Common myeloid progenitor, CD34-positive (primary cell): ENCODE measurements at places on chromosomes 7 and 10.
A peak's percentile ranks its signal among the peaks of the same experiment; 100 is the strongest.

GRCh38 chr10:131068760-131069159 is 242.8 kb downstream of the TCERG1L start:
- peak; percentile 47 for DNase-seq

DNA sequence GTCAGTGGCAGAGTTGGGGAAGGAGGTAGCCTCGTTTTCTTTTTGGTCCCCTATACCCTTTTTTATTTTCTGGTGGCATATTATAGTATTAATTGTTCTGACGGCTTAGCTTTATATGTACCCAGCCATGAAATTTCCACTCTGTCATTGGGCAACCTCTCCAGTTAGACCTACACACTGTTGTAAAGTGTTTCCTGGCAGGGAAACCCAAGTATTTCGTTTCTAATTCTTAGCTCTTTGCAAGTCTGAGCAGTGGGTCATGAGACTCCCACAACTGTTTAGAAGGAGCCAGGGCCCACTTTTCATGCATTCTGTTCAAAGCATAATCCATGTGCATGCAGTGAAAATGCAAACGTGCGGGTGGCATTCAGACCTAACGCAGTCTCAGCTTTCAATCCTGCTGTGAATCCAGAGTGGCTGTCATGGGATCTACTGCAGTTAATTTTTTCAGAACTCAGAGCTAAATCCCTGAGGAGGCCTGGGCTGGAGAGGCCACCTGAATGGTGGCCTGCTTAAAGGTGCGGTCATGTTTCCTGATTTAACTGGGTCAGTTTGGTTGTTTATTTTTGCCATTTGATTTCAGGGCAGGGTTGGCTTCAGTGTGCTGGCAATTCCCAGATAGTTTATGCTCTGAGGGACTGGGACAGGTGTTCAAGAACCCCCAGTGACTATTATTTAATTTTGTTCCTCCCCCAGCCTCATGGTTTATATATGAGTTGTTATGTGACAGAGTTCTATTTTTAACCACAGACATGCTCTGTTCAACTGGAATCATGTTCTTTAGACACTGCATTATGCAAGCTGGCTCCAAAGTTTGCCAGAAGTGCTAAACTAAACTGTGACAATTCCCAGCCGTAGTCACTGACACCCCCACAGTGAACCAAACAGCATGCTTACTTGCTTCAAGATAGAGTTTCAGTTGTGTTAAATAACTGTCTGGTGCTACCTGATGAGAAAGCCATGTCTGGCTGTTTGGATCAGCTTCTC is 27.4 kb upstream of the SYPL1 start:
- no peak for DNase-seq

GRCh38 chr7:22356701-22357310 is at the start of gene RAPGEF5:
Gene RAPGEF5 (minus strand): TSS chr7:22357154. CDS start chr7:22357060, 94 bp downstream.
- peak; percentile 53 for DNase-seq

DNA sequence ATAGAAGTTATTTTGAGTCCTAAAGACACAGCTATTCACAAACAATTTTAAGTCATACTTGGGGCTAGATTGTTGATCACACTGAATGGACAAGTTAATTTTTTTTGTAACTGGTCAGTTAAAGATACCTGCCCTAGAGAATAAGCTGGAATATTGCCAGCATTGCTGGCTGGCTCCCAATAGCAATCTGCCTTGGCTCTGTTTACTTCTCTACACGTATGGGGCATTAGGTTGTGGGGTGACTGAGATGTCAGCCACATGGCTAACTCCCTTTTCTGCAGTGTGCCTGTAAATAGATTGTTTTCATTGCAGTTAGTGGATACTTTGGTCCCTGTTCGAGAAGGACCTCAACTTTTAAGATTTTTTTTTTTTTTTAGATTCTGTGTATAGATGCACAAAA is 128.2 kb downstream of the SEMA3E start:
- no peak for DNase-seq

GRCh38 chr7:73865738-73866445 is 4.9 kb downstream of the TMEM270 start:
- peak; percentile 79 for DNase-seq

- no peak for DNase-seq
Observed at GRCh38 chr10:110788620-110789385, 82.9 kb upstream of the PDCD4 start.

- DNase-seq: peak; percentile 80
Observed at GRCh38 chr7:55365205-55365674, at the start of gene LANCL2. Gene LANCL2 (plus strand): TSS chr7:55365337. CDS start chr7:55366026, 689 bp downstream.

GRCh38 chr7:27251136-27251651 is 8.6 kb downstream of the EVX1 start:
- DNase-seq: peak; percentile 50

DNA sequence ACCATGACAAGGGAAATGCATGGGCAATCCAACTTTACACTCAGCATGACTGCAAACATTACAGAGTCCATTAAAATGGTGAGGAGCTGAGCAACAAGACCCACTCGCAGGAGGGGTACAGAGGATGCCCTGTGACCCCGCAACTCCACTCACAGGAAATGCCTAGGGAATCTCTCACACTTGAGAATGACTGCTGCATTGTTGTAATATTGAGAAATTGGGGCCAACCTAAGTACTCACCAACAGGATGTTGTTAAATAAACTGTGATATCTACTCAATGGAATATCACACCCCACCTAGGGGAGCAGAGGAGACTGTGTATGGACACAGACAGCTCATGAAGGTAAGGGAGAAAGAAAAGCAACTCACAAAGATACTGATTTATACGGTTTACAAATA is 53.4 kb upstream of the CAMK2B start:
- no peak for DNase-seq

DNA sequence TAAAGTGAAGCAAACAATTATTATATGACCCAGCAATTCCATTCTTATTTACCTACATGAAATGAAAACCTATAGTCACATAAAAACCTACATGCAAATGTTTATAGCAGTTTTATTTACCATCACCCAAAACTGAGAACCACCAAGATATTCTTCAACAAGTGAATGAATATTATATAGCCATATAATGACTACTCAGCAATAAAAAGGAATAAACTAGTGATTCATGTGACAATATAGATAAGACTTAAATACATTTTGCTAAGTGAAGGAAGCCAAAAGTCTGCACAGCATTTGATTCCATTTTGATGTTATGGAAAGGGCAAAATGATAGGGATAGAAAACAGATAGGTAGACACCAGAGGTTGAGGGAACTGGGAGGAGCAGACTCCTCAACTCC is 31.7 kb downstream of the PODXL start:
- DNase-seq: no peak

DNA sequence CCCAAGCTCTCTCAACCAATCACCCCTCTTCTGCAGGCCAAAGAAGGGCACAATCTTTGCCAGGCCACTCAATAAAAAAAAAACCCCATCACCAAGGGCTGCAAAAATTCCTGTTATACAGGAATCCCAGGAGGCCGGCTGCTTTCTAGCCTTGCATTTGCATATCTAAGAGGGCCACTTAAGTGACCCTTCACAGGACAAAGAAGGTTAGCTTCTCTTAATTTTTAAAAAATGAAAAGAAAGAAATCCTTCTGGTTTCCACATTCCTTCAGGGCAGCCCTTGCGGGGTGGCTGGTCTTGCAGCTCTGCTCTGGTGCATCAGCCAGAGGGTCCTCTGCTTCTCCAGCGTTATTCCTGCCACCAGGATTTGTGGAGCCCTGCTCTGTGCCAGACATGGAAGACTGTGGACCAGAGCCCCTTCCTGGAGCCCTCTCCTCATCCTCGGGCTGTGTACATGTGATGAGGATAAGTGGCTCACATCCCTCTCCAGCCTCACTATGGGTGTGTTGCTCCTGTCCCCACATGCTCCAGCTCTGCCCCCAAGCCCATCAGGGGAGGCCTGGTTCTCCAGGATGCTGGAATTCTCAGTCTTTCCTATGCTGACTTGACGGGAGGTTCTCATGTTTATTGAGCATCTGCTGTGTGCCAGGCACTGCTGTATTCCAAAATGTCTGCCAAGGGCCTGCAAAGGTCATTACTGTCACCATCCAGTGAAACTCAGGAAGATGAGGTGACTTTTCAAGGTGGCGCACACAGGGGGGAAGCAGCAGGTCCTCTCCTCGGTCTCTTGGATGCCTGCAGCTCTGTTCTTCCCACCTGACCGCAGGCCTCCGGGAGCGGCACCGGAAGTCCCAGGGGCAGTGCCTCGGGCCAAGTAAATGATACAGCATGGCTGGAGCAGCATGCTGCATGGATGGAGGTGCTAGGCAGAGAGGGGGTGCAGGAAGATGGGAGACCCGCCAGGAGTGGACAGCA is 67.7 kb downstream of the ARHGAP22 start:
- no peak for DNase-seq

DNA sequence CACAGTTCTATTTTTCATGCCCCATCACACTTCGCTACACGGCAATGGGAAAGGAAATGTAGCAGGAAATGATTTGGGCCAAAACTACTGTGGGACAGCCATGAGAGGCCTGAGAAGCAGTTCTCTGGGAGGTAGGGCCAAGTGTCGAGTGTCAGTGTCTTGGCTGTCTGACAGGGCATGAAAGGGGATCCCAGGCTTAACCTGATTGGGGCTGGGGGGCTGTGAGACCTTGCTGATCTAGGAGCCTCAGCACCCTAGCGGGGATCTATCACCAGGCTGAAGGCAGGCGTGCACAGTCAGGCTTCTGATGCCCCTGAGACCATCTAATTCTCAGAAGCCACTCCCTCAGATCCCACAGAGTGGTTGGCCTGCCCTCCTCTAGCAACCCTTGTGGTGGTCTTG is 58.2 kb upstream of the SLC25A13 start:
- no peak for DNase-seq

DNA sequence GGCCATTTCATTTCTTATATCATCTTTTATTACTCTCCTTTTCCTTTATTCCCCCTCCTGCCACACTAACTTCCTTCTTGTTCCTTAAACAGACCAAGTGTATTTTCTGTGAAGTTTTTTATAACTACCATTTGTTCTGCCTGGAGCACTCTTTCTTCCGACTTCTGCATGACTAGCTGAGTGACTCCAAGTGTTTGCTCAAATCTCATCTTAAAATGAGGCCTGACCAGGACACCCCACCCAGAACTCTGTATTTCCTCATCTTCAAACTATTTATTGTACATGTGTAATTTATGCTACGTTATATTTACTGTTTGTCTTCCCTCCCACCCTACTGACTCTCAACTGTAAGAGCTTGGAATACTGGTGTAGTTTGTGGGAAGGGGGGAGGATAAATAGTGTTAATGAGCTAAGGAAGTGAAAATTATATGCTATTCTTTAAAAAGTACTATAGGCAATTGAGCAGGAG is 3.2 kb downstream of the MINDY3 start:
- no peak for DNase-seq

DNA sequence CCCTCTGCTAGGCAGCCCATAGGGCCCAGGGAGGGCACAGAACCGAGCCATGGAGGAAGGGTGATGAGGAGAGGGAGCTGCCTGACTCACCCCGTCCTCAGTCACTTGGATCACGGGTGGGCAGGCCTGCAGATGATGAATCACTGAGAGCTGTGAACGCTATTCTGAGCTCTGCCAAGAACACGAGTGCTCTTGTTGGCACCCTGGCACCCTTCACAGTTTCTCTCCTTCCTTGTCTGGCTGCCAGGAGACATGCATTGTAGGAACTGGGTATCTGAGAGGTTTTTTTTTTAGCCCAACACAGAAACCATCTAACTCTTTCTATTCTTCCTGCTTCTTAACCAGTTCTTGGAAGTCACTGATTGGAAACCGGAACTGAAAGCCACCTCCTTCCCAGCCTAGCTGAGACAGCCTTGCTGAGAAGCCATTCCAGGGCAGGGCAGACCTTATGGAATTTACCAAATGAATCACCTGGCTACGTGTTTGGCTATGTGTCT is 82.1 kb downstream of the SLC37A3 start:
- DNase-seq: no peak

DNA sequence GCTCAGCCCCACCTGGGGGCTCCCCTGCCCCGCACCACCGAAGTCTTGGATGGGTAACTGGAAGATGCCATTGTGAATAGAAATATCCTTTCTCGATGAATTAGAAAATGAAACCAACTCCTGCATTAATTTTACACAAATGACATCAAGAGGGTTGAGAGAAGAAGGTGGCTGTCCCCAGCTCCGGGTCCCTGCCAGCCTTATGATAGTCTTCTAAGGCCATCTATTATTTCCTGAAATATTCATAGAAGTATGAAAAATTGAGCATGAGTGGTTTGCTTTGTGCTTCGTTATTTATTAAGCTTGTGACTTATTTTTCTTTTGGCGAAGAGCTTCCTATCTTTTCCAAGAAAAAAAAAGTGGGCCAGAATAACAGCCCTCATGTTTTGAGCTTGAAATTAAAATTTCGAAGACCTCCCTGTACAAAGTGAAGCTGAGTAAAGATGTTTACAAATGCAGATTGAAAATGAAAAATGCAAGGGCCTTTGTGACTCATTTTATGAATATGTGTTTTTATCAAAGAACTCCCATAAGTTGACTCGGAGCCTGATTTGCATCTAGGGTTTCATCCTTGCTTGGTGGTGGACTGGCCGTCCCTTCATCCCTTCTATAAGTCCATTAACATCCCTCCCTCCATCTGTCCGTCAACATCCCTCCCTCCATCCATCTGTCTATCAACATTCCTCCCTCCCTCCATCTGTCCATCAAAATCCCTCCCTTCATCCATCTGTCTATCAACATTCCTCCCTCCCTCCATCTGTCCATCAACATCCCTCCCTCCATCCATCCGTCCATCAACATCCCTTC is 20.5 kb upstream of the CFAP46 start:
- peak; percentile 13 for DNase-seq

- no peak for DNase-seq
Observed at GRCh38 chr10:11870461-11870780, 47.3 kb downstream of the PROSER2 start.

- no peak for DNase-seq
Observed at GRCh38 chr7:44534087-44534486, 7.0 kb downstream of the NPC1L1 start.

GRCh38 chr10:96683065-96683464 is 37.2 kb downstream of the PIK3AP1 start:
- DNase-seq: no peak

DNA sequence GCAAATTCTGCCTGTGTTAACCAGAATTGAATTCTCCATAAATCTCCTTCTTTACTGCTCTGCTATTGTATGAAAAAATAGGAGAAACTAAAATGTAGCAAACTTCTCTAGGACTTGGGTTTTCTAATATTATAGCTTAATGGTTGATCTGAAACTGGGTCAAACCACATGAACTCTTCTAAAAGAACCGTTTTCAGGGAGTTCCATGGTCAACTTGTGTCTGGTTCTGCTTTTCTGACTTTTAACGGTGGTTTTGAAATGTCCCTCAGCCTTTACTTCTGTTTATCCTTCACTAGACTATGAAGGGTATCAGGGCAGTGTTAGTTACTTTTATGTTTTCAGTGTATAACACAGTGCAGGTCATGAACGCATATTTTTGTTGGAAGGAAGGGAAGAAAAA is 242.2 kb downstream of the TSPAN12 start:
- no peak for DNase-seq

GRCh38 chr10:42648512-42648911 is 10.1 kb upstream of the ZNF33B start:
- DNase-seq: no peak

DNA sequence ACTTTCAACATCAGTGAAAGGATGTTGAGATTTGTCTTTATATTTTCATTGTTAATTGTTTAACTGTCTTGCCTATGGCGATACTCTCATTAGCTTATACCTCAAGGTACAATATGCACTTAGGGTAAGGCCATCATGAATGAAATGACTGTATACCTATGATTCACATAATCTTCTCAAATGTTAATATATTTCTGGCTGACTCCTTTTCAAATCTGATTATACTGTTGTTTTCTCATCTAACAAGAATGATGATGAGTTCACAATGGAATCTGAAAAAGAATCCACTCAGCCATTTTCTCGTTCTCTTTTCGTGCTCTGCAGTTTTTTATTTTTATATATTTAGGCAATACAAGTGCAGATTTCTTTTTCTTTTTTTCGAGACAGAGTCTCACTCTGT is 159.1 kb downstream of the ARHGAP12 start:
- DNase-seq: no peak
